ENCODE measurements at places on chromosomes 12 and 14. TPM values are rescaled to one million over a fixed set of nuclear protein-coding genes. Genes with fewer than 3 reads are reported as not detected.

ACADS gene
- 22.4 TPM for total RNA-seq

SYNE3 gene
- 15.9 TPM for total RNA-seq

NUAK1 gene
- 11.4 TPM for total RNA-seq

VASH1 gene
- total RNA-seq, result 17.3 TPM

SYNDIG1L gene
- total RNA-seq, result not detected

GOLGA5 gene
- 46.3 TPM for total RNA-seq

KRT74 gene
- total RNA-seq, result not detected

SERPINA9 gene
- total RNA-seq, result not detected

ENDOU gene
- 0.18 TPM for total RNA-seq

LMO3 gene
- total RNA-seq, result 10.7 TPM

CLEC2D gene
- total RNA-seq, result 0.36 TPM

PIWIL1 gene
- total RNA-seq, result not detected

GPRC5A gene
- 20.3 TPM for total RNA-seq

SDS gene
- total RNA-seq, result not detected

GSG1 gene
- total RNA-seq, result 4.5 TPM

MIPOL1 gene
- 3.2 TPM for total RNA-seq

LRP1-AS gene
- total RNA-seq, result not detected

LALBA gene
- not detected for total RNA-seq

All from cardiac atrium fibroblast (primary cell).